Effector memory CD4-positive, alpha-beta T cell (primary cell): ENCODE measurements at places on chromosomes 2 and 18.
A peak's percentile ranks its signal among the peaks of the same experiment; 100 is the strongest.

GRCh38 chr2:118696786-118697465 lies 150.5 kb downstream of the EN1 start:
- no peak overlapping the region for H3K27ac ChIP-seq
- H3K27me3 ChIP-seq: no peaks in the 10 kb centered on the region
- no peak for DNase-seq
- H3K4me1 ChIP-seq: no peaks in the 10 kb centered on the region

DNA sequence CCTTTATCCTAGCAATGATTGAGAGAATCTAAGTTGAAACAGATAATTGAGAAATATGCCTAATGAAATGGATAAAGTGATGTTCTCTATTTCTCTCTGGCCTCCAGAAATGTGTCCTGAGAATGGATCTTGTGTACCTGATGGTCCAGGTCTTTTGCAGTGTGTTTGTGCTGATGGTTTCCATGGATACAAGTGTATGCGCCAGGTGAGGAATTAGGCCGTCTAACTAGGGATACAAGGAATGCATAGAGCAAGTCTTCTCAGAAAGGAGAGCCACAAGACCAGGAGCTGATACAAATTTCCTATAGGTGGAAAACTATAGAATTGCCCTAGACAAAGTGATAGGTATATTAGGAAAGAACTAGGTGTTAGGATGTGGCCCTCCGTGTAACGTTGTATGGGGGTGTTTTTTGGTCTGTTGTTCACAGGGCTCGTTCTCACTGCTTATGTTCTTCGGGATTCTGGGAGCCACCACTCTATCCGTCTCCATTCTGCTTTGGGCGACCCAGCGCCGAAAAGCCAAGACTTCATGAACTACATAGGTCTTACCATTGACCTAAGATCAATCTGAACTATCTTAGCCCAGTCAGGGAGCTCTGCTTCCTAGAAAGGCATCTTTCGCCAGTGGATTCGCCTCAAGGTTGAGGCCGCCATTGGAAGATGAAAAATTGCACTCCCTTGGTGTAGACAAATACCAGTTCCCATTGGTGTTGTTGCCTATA lies 592 bp upstream of the CAD start:
- no peaks in the 10 kb centered on the region for H3K36me3 ChIP-seq
- no peaks in the 10 kb centered on the region for H3K27me3 ChIP-seq
- H3K27ac ChIP-seq: peak overlapping the region; percentile 67
- DNase-seq: no peak
- H3K4me3 ChIP-seq: peak overlapping the region; percentile 76

GRCh38 chr2:12074126-12074844 lies 327.9 kb downstream of the LPIN1 start:
- no peak overlapping the region for H3K4me3 ChIP-seq
- no peaks in the 10 kb centered on the region for H3K4me1 ChIP-seq
- DNase-seq: peak; percentile 18
- H3K27me3 ChIP-seq: no peaks in the 10 kb centered on the region

DNA sequence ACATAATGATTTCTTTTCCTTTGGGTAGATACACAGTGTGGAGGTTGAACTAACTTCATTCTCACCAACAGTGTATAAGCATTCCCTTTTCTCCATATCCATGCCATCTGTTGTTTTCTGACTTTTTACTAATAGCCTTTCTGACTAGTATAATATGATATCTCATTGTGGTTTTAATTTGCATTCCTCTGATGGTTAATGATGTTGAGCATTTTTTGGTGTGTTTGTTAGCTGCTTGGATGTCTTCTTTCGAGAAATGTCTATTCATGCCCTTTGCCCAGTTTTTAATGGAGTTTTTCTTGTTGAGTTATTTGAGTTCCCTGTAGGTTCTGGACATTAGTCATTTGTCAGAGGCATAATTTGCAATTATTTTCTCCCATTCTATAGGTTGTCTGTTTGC lies 59.8 kb downstream of the MARCHF4 start:
- H3K4me1 ChIP-seq: no peaks in the 10 kb centered on the region
- DNase-seq: no peak
- no peak overlapping the region for H3K4me3 ChIP-seq
- H3K36me3 ChIP-seq: no peaks in the 10 kb centered on the region
- H3K27ac ChIP-seq: no peak overlapping the region

GRCh38 chr2:12240206-12240605 lies 476.5 kb upstream of the TRIB2 start:
- H3K36me3 ChIP-seq: no peaks in the 10 kb centered on the region
- H3K4me3 ChIP-seq: no peak overlapping the region
- H3K27ac ChIP-seq: no peak overlapping the region
- H3K27me3 ChIP-seq: no peaks in the 10 kb centered on the region
- DNase-seq: no peak
- H3K4me1 ChIP-seq: no peaks in the 10 kb centered on the region

GRCh38 chr2:232299927-232300674 lies 78.5 kb upstream of the ALPP start:
- H3K27ac ChIP-seq: no peak overlapping the region
- peaks cover 6% of the 10 kb centered on the region for H3K36me3 ChIP-seq
- no peak for DNase-seq
- no peak overlapping the region for H3K4me3 ChIP-seq

- DNase-seq: no peak
- no peaks in the 10 kb centered on the region for H3K27me3 ChIP-seq
- no peak overlapping the region for H3K4me3 ChIP-seq
- H3K36me3 ChIP-seq: no peaks in the 10 kb centered on the region
- H3K4me1 ChIP-seq: no peaks in the 10 kb centered on the region
Observed at GRCh38 chr2:103445347-103445746, 683.5 kb downstream of the TMEM182 start.

DNA sequence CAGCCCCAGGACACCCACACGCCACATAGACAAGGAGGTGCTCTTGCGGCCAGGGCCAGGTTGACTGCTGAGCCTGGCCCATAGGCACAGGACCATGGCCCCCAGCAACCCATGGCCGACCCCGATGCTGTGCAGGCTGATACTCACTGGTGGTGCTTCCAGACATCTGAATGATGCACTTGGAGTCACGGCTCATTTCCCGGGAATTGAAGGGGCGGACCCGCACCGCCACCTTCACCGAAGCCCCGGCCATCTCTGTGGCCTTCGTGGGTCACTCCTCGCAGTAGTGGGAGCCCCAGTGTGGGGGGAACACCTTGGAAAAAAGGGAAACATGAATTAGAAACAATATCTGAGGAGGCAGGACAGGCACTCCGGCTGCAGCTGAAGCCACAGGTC lies 22.5 kb downstream of the KIF1A start:
- no peak overlapping the region for H3K4me3 ChIP-seq
- no peak for DNase-seq
- H3K27me3 ChIP-seq: peaks cover 2% of the 10 kb centered on the region

GRCh38 chr2:237564526-237565131 lies 1.7 kb upstream of the PRLH start:
- no peak overlapping the region for H3K27ac ChIP-seq
- H3K4me3 ChIP-seq: no peak overlapping the region
- H3K36me3 ChIP-seq: no peaks in the 10 kb centered on the region
- no peak for DNase-seq

DNA sequence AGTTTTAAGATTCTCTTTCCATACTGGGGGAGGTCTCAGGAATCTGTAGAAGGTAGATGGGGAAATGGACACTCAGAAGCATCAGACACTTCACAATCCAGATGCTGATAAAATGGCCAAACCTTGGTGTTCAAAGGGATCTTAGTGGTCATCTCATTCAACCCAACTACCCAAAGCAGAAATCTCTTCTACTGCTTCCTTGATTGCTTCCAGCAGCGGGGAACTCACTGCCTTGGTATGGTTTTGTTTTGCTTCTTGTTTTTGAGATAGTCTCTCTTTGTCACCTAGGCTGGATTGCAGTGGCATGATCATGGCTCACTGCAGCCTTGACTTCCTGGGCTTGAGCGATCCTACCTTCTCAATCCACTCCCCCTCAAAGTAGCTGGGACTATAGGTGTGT lies 39.3 kb upstream of the PTMA start:
- no peak overlapping the region for H3K4me3 ChIP-seq
- no peaks in the 10 kb centered on the region for H3K36me3 ChIP-seq
- no peak for DNase-seq
- H3K27ac ChIP-seq: no peak overlapping the region

DNA sequence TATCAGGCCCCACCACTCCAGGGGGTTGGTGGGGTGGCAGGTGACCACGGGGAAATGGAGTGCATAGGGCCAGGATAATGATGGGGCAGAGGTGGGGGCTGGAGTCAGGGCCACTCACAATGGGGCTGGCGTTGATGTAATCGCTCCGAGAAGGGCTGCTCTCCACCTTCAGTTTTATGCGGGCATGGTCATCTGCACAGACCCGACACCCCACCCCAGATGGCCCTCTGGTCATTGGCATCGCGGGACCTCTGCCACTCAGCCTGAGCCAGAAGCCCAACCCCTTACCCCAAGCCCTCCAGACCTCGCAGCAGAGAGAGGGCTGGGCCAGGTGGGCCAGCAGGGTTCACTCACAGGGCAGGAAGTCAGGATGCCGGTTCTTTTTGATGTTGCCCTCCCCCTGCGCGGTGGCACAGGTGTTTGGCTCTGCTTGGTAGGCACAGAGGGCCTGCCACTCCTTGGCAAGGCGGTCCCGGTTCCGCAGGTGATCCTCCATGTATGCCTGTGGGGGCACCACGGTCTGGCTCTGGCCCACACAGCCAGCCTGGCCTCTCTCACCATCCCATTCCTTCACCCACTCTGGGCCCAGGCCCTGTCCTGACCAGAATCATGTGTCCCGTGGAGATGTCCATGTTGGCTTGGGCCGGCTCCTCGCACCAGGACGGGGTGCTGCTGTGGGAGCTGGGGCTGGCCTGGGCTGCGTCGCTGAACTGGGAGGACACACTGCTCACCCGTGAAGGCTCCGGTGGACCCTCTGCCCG lies 12.4 kb downstream of the PTPRN start:
- H3K27ac ChIP-seq: no peak overlapping the region
- no peaks in the 10 kb centered on the region for H3K27me3 ChIP-seq
- no peaks in the 10 kb centered on the region for H3K36me3 ChIP-seq
- H3K4me1 ChIP-seq: peaks cover 4% of the 10 kb centered on the region
- no peak overlapping the region for H3K4me3 ChIP-seq
- no peak for DNase-seq

GRCh38 chr2:171459498-171459897 lies 25.5 kb downstream of the DCAF17 start:
- no peaks in the 10 kb centered on the region for H3K4me1 ChIP-seq
- H3K4me3 ChIP-seq: no peak overlapping the region
- H3K27ac ChIP-seq: no peak overlapping the region
- no peak for DNase-seq
- H3K36me3 ChIP-seq: peaks cover 35% of the 10 kb centered on the region
- no peaks in the 10 kb centered on the region for H3K27me3 ChIP-seq

- H3K4me3 ChIP-seq: no peak overlapping the region
- H3K27ac ChIP-seq: no peak overlapping the region
- no peaks in the 10 kb centered on the region for H3K36me3 ChIP-seq
- H3K27me3 ChIP-seq: no peaks in the 10 kb centered on the region
- DNase-seq: no peak
Observed at GRCh38 chr18:66564236-66564635, 39.7 kb downstream of the CDH19 start.

DNA sequence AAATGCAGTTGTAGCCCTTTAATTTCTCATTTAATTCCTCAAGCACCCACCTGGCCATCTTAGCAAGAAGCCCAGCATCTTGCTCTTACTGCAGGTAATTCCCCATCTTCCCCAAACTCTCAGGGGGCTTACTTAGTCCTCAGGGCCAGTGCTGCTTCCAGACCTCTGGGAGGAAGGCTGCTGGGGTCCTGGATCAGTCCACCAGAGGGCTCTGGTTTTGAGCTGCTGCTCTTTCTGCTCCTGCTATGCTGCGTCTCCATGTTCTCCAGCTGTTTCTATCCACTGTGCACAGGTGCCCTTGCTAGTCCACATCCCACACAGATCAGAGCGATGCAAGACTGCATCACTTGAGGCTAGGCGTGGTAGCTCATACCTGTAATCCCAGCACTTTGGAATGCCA lies 34.5 kb upstream of the TMEM87B start:
- H3K4me3 ChIP-seq: no peak overlapping the region
- no peaks in the 10 kb centered on the region for H3K36me3 ChIP-seq
- no peaks in the 10 kb centered on the region for H3K27me3 ChIP-seq
- H3K4me1 ChIP-seq: no peaks in the 10 kb centered on the region

- no peak overlapping the region for H3K4me3 ChIP-seq
- H3K4me1 ChIP-seq: no peaks in the 10 kb centered on the region
Observed at GRCh38 chr2:15678909-15679308, 87.2 kb downstream of the DDX1 start.

DNA sequence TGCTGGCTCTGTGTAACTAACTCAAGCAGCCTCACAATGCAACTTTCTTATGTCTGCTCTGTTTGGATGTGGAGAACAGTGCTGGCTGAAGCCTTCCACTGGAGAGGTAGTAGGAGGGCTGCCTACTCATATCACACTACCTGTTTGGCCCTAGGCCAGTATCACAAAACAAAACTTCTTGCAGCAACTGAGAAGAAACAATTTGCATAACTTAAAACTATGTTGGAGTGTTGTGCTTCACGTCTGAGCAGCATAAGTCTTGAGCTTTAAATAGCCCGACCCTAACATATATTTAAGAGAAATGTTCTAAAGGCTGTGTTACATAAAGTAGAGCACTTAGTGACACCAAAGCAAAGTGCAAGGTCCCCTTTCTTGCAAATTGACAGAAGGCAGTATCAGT lies 204.9 kb upstream of the ACVR2A start:
- H3K27ac ChIP-seq: no peak overlapping the region
- H3K4me1 ChIP-seq: no peaks in the 10 kb centered on the region

DNA sequence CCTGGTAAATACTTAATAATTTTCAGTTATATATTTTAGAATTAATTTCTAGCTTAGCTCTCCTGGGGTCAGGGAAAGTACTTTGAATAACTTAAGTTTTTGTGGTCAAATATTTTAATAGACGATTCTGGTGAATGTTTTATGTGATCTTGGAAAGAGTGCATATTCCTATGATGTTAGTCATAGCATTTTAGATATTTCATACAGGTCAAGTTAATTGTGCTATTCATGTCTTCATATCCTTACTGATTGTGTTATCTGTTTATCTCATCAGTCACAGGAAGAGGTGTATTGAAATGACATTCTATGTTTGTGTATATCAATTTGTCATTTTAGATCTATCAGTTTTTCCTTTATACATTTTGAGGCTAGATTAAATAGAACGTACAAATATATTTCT lies 576.2 kb downstream of the CPS1 start:
- H3K27me3 ChIP-seq: no peaks in the 10 kb centered on the region
- no peak overlapping the region for H3K4me3 ChIP-seq
- H3K27ac ChIP-seq: no peak overlapping the region

- H3K36me3 ChIP-seq: no peaks in the 10 kb centered on the region
- H3K4me3 ChIP-seq: no peak overlapping the region
- DNase-seq: peak; percentile 20
- peaks cover 24% of the 10 kb centered on the region for H3K4me1 ChIP-seq
- H3K27me3 ChIP-seq: no peaks in the 10 kb centered on the region
Observed at GRCh38 chr2:68909793-68910674, 38.8 kb upstream of the BMP10 start.

GRCh38 chr2:145041706-145042105 lies 521.8 kb upstream of the ZEB2 start:
- no peaks in the 10 kb centered on the region for H3K36me3 ChIP-seq
- no peak overlapping the region for H3K4me3 ChIP-seq
- DNase-seq: no peak
- no peaks in the 10 kb centered on the region for H3K4me1 ChIP-seq
- H3K27ac ChIP-seq: no peak overlapping the region

- H3K27me3 ChIP-seq: no peaks in the 10 kb centered on the region
- H3K4me1 ChIP-seq: no peaks in the 10 kb centered on the region
- no peak overlapping the region for H3K27ac ChIP-seq
- H3K4me3 ChIP-seq: no peak overlapping the region
Observed at GRCh38 chr2:222972420-222972819, 79.6 kb upstream of the KCNE4 start.

GRCh38 chr2:85547089-85547858 lies 8.3 kb downstream of the MAT2A start:
- no peaks in the 10 kb centered on the region for H3K4me1 ChIP-seq
- peaks cover 49% of the 10 kb centered on the region for H3K36me3 ChIP-seq
- no peaks in the 10 kb centered on the region for H3K27me3 ChIP-seq
